NCI-H524 (cell line): ENCODE measurements at places on chromosomes 16 and 17.

GRCh38 chr17:2057760-2058585, 3.1 kb downstream of the HIC1 start:
- no peak for DNase-seq

DNA sequence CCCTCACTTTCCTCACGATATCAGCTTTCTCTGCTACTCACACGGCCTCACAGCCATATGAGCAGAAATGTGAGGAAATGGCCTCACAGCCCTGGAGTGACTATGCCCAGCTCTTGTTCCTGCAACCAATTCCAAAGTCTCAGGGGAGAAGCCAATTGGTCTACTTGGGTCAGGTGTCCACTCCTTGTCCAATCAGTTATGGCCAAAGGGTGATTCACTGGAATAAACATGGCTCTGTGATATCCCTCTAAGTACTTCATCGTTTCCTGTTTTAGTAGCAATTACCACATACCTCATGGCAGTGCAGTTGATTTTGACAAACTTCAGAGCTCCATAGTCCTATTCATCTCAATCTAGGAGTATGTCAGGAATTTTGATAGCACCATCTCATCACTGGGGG, 195.4 kb downstream of the KATNIP start:
- DNase-seq: no peak

DNA sequence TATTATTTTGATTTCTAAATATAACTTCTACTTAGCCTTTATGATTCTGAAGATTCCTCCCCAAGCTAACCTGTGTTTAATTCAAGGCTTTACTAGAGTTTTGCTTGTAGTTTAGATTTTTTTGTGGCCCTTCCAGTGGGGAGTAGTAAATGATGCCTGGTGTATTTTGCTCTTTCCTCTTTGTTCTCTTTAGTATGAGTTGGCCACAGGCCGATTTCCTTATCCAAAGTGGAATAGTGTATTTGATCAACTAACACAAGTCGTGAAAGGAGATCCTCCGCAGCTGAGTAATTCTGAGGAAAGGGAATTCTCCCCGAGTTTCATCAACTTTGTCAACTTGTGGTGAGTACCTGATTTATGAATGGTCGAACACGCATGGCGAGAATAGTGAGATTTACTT, 108.3 kb downstream of the MAP2K4 start:
- no peak for DNase-seq

GRCh38 chr16:72928090-72928981, 119.6 kb downstream of the ZFHX3 start:
- DNase-seq: no peak

- DNase-seq: no peak
Measured at GRCh38 chr17:7217113-7217987, 2.3 kb downstream of the DLG4 start.

DNA sequence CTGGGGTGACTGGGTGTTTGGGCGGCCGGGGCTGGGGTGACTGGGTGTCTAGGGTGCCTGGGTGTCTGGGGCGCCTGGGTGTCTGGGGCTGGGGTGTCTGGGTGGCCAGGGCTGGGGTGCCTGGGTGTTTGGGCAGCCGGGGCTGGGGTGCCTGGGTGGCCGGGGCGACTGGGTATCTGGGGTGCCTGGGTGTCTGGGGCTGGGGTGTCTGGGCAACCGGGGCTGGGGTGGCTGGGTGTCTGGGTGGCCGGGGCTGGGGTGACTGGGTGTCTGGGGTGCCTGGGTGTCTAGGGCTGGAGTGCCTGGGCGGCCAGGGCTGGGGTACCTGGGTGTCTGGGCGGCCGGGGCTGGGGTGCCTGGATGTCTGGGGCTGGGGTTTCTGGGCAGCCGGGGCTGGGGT, 13.4 kb upstream of the APRT start:
- DNase-seq: no peak

- DNase-seq: no peak
Measured at GRCh38 chr16:71648921-71649320, 22.9 kb downstream of the MARVELD3 start.
